AG09319 (cell line): ENCODE measurements at places on chromosomes 6 and 20.
A peak's percentile ranks its signal among the peaks of the same experiment; 100 is the strongest.

DNA sequence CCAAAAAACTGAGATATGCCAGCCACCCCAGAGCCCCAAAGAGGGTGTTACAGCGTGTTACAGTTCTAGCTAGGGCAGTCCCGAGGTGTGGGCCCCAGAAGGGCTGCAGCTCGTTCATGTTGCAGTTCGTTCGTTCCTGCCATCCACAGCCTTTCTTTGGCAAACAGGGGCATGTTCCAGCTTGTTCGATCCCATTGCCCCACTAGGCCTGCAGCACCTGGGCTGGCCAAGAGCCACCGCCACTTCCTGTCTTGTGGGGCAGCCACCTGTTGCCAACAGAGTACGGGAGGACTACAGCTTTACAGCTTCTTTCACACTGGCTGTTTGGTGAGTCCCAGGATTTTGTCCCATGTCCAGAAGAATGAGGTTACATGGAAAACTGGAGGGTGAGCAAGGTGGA lies 198.1 kb downstream of the MMUT start:
- DNase-seq: no peak

- DNase-seq: peak; percentile 44
Observed at GRCh38 chr6:4370066-4370465, 234.7 kb upstream of the ECI2 start.

GRCh38 chr6:30322527-30323501 lies 3.9 kb upstream of the TRIM39 start:
- no peak for DNase-seq

- no peak for DNase-seq
Observed at GRCh38 chr20:46751856-46752255, 42.4 kb downstream of the SLC2A10 start.

DNA sequence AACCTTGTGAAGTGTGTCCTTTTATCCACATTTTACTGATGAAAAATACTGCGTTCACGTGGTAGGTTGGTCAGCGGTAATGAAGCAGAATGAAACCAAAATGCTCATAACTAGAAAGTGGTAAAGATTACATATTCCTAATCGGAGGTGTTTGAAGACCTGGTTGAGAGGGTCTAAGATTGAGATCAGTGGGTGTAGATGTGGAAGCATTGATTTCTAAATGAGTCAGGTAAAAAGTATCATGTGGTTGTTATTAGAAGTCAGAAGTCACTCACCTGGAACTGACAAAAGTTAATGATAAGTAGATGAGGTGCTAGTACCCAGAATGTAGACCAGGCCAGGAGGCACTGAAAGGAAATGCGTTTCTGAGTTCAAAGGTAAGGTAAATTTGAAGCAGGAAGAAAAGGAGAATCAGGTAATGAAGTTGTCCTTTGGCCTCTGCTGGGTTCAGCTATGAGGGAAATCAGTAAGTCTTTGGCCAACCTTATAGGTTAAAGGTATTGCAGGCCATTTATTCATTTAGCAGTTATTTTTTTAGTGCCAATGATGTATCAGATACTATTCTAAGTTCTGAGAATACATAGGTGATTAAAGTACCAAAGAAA lies 31.2 kb downstream of the FAM83B start:
- no peak for DNase-seq

- DNase-seq: no peak
Observed at GRCh38 chr6:18266523-18266912, 2.2 kb upstream of the DEK start.

DNA sequence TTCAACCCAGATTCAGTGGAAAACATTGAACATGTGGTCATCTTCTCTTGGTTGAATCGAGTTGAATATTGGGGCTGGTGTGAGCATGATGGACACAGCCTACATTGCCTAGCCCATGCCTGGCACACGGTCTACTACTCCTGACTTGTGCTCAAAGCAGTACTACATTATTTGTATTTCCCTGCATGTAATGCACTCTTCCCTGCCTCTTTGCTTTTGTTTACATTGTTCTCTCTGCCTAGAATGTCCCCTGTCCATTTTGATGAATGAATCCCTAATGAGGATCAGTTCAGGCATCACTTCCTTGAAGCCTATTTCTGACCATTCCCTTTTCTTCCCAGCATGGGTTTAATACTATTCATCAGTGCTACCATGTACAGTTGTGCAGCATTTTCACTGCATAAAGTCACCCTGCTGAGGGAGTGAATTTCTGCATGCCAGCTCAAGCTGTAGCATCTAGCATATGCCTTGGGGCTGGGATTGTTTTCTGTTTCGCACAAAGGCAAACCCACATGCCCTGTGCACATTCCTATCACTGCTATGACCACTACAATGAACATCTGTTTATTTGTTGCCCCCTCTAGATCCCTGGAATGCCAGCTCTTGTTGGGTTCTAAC lies 75.3 kb upstream of the CCN6 start:
- DNase-seq: no peak

- no peak for DNase-seq
Observed at GRCh38 chr6:54134935-54135334, 23.7 kb downstream of the MLIP start.

DNA sequence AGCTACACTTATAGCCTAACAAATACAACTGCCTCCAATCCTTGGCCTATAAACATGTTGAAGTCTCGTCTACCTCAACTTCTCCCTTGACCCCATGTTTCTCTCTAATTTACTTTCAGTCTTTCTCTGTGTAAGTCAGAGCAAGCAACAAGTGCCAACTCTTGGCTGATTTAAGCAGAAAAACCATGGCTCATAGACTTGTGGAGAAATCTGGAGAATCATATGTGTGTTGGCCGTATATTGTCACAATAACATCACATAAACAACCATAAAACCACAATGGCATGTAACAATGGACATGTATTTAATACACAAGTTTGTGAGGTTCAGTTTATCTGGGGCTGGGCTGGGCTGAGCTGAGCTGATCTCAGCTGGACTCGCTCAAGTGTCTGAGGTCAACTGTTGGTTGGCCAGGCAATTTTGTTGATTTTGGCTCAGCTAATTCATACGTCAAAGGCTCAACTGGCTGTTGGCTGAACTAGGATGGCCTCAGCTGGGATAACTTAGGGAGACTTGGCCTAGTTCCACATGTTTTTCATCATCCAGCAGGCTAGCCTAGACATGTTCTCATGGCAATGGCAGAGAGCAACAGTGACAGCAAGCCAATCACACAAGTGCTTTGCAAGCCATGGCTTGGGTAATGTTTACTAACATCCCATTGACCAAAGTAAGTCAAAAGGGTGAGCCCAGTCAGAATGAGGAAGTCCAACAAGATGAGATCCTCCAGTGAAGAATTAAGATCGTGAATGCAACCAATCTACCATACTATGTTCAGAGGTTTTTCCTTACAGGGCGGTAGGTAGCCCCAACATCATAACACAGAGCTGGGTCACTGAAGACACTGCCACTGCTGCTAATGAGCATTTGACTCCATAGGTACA lies 12.9 kb upstream of the TBC1D22B start:
- DNase-seq: peak; percentile 100

DNA sequence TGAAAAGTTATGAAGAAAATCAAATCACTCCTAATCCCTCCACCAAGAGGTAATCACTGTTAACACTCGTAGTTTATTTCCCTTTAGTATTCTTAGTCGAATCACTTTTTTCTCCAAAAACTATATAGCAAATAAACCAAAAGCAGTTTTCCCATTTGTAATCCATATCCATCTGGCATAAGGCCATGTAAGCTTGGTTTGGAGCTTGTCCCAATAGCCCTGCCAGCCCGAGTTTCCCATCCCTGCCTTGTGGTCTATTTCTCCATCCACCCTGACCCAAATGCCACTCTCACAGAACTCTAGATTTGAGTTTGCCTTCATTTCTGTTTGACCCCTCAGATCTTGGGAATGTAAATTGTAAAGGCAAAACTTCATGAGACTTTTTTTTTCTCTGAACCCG lies 71.8 kb upstream of the DSP start:
- peak; percentile 19 for DNase-seq

DNA sequence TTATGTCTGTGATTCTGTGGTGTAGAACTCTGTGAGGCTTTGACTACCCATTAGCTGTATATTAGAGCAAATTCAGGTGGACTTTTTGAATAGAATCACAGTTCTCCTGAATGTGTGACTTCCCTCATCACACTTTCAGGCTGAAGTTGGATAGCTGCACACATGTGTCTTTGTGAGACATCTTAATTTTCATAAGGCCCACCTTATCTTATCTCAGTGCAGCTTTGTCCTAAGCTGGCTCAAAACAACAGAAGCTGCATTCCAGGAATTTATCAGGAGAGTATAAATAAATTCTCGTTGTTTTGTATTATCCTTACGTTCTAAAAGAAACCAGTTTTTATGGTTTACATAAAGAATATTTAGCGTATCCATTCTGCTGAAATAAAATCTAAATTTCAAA lies 26.2 kb upstream of the SLC35D3 start:
- no peak for DNase-seq

- no peak for DNase-seq
Observed at GRCh38 chr6:34096814-34097213, 49.1 kb downstream of the GRM4 start.

GRCh38 chr6:158322400-158322723 lies 10.1 kb downstream of the TULP4 start:
- no peak for DNase-seq

DNA sequence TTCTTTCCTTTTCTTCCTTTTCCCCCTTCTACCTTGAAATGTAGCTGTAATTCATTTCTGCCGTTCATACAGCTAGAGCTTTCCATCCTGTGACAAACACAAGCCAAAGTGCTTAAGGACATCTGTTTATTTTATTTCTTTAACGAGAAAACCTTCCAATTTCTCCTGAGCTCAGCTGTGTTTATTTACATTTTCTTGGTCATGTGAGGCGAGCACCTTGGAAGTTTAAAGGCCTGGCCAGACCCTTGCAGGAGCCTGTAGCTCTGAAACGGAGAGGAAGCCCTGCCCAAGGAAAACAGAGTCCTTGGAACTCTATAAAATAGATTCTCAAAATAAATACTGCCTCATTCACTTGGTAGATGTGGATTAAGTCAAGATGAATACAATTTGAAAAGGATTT lies 223.1 kb downstream of the EYA2 start:
- no peak for DNase-seq

- peak; percentile 20 for DNase-seq
Observed at GRCh38 chr6:42404484-42404883, 47.2 kb downstream of the TRERF1 start.

GRCh38 chr6:148653138-148653776 lies 93.6 kb upstream of the UST start:
- DNase-seq: no peak

DNA sequence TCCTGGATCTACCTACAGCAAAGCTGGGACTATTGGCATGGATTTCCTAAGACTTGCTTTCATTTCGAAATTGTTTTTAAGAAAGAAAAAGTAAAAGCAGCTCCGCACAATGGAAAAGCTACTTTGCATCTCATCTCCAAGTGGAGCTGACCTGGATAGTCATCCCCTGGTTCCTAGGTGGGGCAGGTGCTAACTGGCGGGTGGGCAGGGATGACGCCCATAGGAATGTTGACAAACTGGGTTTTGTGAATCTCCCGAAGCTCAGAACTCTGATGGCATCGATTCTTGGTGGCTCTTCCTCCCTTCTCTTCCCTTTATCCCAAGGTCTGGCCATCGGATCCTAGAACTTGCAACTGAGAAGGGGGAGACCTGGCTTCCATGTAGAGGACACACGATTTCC lies 12.4 kb upstream of the EZR start:
- DNase-seq: no peak

- no peak for DNase-seq
Observed at GRCh38 chr6:37741757-37742400, 44.2 kb upstream of the MDGA1 start.

- DNase-seq: no peak
Observed at GRCh38 chr20:19903168-19903811, 113.9 kb upstream of the NAA20 start.

- no peak for DNase-seq
Observed at GRCh38 chr20:44485078-44485829, 9.6 kb downstream of the TTPAL start.

DNA sequence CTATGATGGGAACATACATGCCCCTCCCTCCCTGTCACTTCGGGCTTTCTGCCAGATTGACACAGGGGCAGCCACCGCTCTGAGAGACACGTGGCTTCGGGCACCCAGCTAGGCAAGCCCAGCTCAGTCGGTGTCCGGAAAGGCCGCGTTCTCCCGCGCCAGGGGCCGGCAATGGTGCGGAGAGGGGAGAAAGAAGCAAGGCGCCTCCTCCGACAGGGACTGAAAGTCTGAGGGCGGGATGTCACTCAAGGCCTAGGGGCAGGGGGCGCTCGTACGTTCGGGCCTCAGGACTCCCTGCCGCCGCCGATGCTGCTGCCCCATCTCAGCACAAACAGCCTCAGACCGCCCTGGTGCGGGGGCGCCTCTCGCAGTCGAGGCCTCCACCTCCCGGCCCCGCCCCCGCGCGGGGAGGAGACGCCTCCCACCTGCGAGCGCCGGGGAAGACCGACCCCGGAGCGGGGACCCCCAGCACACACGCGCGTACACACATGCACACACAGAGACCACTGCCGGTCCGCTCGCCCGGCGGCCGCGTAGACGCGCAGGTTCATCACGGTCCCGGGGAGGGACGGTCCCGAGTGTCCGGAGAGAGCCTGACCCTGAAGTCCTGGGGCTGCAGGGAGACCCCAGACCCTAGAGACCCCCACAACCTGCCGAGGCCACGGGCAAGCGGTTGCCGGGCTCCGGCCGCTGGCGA lies 1.9 kb downstream of the GRM4 start:
- no peak for DNase-seq

GRCh38 chr6:149935668-149936067 lies 6.1 kb upstream of the ULBP2 start:
- no peak for DNase-seq

DNA sequence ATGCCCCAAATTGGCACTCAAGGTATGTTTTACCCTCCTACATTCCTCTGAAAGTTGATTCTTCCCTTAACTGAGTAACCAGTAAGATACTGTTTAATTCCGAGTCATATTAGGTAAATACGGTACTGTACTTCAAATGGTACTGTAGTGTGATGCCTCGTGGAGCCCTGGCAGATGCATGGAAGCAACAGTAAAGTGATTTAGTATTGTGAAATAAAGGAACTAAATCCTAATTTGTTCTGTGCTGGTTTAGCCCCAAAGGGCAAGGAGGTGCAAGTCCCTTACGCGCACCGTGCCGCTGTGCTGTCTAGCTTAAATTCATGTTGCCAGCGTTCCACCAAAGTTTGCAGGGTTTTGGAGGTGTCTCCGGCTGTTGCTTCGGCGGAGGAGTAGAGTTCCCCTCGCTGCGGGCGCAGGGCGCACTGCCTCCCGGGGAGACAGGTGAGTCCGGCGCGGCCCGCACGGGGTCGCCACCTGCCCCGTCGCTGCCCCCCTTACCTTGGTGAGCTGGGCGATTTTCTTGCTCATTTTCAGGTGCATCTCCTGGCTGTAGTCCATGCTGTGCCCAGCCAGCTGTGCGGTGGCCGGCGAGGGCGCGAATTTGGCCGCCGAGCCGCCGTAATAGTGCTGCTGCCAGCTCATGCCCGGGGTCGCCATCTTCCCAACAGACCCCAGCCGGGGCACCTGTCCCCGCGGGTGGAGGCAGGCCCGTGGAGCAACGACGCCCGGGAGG lies 655 bp downstream of the FAM184A start:
- DNase-seq: no peak

DNA sequence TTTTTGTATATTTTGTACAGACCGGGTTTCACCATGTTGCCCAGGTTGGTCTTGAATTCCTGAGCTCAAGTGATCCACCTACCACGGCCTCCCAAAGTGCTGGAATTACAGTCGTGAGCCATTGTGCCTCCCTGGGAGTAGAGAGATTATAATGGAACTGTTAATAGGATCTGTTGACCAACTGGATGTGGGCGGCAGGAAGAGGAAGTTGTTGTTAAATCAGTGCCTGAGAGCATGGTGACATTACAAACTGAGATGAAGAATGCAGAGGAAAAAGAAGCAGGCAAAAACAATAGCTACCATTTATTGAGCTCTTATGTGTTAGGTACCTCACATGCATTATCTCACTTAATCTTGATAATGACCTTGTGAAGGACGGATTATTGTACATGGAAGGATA lies 9.2 kb upstream of the L3MBTL3 start:
- DNase-seq: no peak
